Left renal cortex interstitium (tissue), 4 donors: ENCODE measurements at places on chromosomes 7 and 10. TPM values are rescaled to one million over a fixed set of nuclear protein-coding genes. Genes with fewer than 3 reads are reported as not detected.

The CEP55 gene
- 14.2 TPM for polyA plus RNA-seq

DNA sequence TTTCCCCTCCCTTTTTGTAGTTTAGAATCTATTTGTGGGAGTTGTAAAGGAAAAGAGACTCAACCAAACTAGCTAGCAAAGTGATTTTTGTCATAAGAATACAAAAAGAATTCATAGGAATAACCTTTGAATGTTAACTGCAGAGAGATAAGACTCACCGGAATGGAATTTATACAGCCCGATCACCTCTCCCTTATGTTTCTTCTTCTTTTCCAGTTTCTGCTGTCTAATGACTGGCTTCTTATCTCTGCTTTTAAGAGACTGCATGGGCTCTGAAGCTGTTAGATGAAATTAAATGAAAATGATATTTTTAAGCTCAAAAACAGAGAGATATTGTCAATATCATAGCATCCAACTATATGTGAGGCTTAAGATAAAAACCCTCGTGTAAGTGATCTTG, 1095.9 kb downstream of the REEP3 start:
- DNase-seq = no peak

- DNase-seq = no peak
Measured at GRCh38 chr7:157664871-157665633, 328.2 kb downstream of the DNAJB6 start.

DNA sequence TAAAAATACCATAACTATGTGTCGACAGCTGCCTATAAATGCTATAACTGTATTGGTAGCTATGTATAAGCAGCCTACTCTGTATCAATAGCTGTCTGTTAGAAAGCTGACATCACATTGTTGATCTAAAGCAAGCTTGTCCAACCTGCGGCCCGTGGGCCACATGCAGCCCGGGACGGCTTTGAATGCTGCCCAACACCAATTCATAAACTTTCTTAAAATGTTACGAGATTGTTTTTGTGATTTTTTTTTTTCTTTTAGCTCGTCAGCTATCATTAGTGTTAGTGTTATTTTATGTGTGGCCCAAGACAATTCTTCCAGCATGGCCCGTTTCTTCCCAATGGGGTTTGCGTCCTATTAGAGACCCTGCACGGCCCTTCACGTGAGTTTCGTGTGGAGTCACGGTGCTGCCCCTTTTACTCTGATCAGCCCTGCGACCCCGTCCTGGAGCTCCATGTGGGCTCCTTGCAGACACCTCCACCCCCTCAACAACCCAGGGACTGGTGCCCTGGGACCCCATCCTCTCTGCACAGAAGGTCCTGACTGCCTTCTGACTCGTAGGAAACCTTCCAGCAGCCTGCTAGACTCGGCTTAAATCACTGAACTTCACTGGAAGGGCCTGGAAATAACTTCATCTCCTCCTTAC, 4.5 kb upstream of the PRKAR1B start:
- no peak for DNase-seq

DNA sequence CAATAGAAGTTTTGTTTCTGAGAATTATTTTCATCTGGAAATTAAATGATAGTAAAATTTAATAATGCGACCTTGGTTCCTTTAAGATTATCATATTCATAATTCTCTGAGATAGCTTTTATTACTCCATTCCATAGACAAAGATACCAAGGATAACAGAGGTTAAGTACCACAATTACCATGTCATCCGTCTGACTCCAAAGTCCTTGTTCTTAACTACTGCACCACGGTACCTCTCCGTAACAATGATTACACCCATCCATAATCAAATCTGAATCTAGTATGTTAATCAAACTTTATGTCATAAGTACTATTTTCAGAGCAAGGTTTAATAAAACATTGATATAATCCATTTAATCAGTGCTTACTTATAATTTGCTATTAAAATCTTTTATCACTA, 8.4 kb downstream of the ZDHHC6 start:
- no peak for DNase-seq
